Nephron progenitor cell (in vitro differentiated cells): ENCODE measurements at places on chromosomes 3 and 15.
A peak's percentile ranks its signal among the peaks of the same experiment; 100 is the strongest.

DNA sequence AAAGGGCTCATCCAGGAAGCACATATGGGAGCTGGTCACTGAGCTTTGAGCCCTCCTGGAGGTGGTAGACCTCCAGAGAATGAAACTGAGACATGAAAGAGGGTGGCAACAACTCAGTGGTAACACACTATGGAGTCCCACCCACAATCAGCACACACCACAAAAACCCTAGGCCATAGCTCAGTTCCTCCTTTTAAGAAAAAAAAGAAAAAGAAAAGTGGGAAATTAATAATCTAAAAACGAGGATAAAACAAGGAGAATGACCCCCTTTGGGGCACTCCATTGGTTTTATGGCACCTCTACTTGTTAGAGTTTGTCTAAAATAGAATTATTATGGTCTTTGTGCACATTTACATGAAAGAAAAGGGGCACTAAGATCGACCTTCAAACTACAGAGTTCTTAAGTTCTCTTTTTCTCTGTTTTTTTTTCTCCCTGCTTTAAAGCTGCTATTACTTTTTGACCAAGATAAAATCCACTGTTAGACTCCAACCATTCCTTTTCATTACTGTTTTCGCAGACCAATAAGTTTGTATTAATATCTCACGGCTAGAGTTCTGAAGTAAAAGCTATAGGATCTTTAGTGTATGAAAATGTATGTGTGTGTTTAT, 40.2 kb upstream of the ZBTB20 start:
- no peaks in the 10 kb centered on the region for H3K27me3 ChIP-seq
- H3K36me3 ChIP-seq: no peaks in the 10 kb centered on the region
- H3K4me3 ChIP-seq: no peak overlapping the region
- H3K4me1 ChIP-seq: no peaks in the 10 kb centered on the region
- H3K27ac ChIP-seq: no peak overlapping the region

GRCh38 chr15:40045572-40046217, 6.7 kb upstream of the SRP14 start:
- peak overlapping the region; percentile 54 for H3K4me3 ChIP-seq
- no peaks in the 10 kb centered on the region for H3K36me3 ChIP-seq
- peaks cover 87% of the 10 kb centered on the region for H3K4me1 ChIP-seq

DNA sequence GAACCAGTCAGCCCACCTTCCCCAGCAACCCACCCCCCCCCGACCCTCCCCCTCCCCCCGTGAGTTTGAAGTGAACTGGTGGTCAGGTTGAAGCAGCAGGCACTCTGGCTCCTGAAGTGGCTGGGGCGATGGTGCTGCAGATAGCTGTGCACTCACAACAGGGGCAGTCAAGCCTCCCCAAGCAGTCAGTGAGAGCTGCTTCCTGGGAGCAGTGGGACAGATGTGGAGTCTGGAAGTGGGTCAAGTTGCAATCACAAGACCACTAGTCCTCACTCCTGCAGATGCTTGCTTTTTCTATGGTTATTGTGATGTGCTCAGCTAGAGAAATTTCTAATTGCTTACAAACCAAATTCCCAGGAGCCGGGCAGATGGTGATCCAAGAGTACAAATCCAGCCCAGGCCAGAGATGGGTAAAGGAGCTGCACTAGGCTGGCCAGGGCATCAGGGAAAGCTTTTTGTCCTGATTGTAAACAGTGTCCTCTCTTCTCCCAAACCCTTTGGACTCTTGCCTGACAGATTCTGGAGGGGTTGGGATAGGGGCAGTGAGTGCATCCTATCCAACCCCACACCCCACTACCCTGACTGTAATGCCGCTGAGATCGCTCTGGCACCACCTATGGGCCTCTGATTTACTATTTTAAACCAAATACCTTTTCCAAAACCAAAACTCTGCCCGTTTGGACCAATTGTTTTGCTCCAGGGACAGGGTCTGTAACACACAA, 9.8 kb upstream of the CLPX start:
- no peak overlapping the region for H3K27ac ChIP-seq
- H3K4me3 ChIP-seq: no peak overlapping the region
- H3K27me3 ChIP-seq: peaks cover 7% of the 10 kb centered on the region
- H3K36me3 ChIP-seq: no peaks in the 10 kb centered on the region
- DNase-seq: no peak

- DNase-seq: no peak
- H3K4me3 ChIP-seq: no peak overlapping the region
- peaks cover 15% of the 10 kb centered on the region for H3K4me1 ChIP-seq
- H3K27me3 ChIP-seq: no peaks in the 10 kb centered on the region
- peaks cover 28% of the 10 kb centered on the region for H3K36me3 ChIP-seq
These were observed 94.7 kb upstream of the PLXND1 start for GRCh38 chr3:129701161-129701560.

DNA sequence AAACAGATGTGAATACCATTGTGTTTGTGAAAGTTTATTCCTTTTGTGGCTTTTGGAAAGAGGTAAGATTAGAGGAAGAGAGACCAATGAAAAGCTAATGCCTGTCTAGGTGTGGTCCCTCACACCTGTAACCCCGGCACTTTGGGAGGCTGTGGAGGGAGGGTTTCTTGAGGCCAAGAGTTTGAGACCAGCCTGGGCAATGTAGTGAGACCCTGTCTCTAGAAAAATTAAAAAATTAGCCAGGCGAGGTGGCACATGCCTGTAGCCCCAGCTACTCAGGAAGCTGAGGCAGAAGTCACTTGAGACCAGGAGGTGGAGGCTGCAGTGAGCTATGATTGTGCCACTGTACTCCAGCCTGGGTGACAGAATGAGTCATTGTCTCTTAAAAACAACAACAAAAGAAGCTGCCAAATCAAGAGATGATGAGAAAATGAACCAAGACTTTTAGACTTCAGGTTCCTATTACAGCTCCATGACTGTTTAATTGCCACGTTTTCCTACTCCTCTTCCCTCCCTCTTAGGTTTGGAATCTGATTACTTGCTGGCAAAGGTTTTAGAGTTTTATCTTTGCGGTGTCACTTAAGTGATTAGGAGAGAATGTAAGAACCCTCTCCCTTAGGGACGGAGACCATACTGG, 68.7 kb downstream of the CGNL1 start:
- H3K36me3 ChIP-seq: no peaks in the 10 kb centered on the region
- no peak for DNase-seq
- peak overlapping the region; percentile 10 for H3K27ac ChIP-seq
- H3K4me3 ChIP-seq: no peak overlapping the region

- H3K4me3 ChIP-seq: peak overlapping the region; percentile 97
- H3K36me3 ChIP-seq: peaks cover 30% of the 10 kb centered on the region
- H3K27me3 ChIP-seq: peaks cover 5% of the 10 kb centered on the region
- DNase-seq: no peak
- H3K4me1 ChIP-seq: peaks cover 44% of the 10 kb centered on the region
These were observed 33.7 kb upstream of the ZNF445 start for GRCh38 chr3:44511238-44511566.

DNA sequence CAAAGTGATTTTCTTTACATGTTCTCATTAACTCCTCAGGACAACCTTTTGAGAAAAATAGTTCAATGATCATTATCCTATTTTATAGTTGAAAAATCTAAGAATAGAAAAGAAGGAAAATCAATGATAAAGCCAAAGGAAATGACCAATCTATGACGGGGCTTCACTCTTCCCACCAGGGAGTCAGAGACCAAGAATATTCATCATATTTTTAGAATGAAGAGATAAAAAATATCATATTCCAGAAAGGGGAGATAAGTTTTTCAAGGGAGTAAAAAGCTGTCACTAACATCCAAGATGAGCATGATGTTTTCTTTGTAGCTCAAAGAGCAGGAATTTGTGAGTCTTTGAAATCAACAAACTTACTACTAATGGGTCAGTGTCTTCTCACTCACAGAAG, 71.5 kb upstream of the LPP start:
- no peak for DNase-seq
- H3K36me3 ChIP-seq: peaks cover 15% of the 10 kb centered on the region
- H3K27me3 ChIP-seq: peaks cover 2% of the 10 kb centered on the region
- no peak overlapping the region for H3K27ac ChIP-seq
- H3K4me3 ChIP-seq: no peak overlapping the region
- peaks cover 18% of the 10 kb centered on the region for H3K4me1 ChIP-seq

- H3K27ac ChIP-seq: no peak overlapping the region
- no peaks in the 10 kb centered on the region for H3K36me3 ChIP-seq
- DNase-seq: no peak
- no peak overlapping the region for H3K4me3 ChIP-seq
These were observed 8.0 kb downstream of the TMIE start for GRCh38 chr3:46709157-46709654.

GRCh38 chr3:141426404-141427034, 58.2 kb downstream of the ZBTB38 start:
- peaks cover 65% of the 10 kb centered on the region for H3K4me1 ChIP-seq
- peak; percentile 16 for DNase-seq
- peaks cover 11% of the 10 kb centered on the region for H3K36me3 ChIP-seq
- no peaks in the 10 kb centered on the region for H3K27me3 ChIP-seq

GRCh38 chr3:159238646-159239045, 436.8 kb downstream of the MFSD1 start:
- H3K36me3 ChIP-seq: no peaks in the 10 kb centered on the region
- no peak overlapping the region for H3K4me3 ChIP-seq
- H3K4me1 ChIP-seq: no peaks in the 10 kb centered on the region

- no peak for DNase-seq
- H3K27me3 ChIP-seq: peaks cover 75% of the 10 kb centered on the region
- H3K4me1 ChIP-seq: peaks cover 16% of the 10 kb centered on the region
- no peaks in the 10 kb centered on the region for H3K36me3 ChIP-seq
- H3K4me3 ChIP-seq: no peak overlapping the region
- no peak overlapping the region for H3K27ac ChIP-seq
These were observed 3.9 kb downstream of the OXTR start for GRCh38 chr3:8765528-8765927.

DNA sequence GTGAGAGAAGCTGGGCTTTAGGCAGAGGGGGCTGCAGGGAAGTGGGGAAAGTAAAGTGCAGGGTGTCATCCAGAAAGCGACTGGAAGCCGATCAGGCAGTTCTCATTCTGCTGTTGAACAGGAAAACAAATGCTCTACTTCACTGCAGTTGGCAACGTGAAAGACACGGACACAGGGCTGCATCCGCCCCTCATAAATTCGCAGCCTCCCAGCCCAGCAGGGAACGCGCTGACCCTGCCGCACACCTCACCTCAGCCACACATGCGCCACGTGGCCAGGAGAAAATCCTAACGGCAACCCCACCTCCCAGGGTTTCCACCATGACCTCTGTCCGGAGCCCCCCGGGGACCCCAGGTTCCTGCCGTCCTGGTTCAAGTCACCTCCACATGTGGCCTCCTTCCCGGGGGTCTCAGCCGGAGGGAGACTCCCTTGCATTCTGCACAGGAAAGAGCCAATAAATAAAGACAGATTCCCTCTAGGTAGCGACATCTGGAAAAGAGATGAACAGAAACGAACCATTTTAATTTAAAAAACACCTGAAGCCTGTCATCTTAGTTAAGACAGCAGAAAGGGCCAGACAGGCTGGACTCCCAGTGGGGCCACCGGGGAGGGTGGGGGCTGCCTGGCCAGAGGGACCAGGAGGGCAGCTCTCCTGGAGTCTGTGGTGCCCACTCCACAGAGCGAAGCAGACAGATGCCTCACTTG, 118.7 kb downstream of the TMEM266 start:
- peak overlapping the region; percentile 8 for H3K4me3 ChIP-seq
- H3K4me1 ChIP-seq: peaks cover 20% of the 10 kb centered on the region
- H3K27ac ChIP-seq: peak overlapping the region; percentile 75

DNA sequence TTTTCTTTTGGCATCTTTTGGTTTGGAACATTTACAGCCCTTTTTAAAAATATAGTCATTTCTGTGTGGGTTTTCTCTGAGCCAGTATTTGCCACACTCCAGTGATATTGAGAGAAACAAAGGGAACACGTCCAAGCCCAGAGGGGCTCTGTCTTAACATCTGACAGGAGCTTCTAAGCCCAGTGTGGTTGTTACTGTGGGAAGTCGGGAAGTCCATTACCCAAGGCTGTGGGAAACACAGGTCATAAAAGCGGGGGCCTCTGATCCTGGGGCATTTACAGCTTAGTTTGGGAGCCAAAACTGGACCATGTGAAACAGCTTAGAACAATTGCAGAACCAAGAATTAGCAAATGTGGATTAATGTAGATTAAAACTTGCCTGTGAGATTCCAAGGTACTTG, 123.0 kb downstream of the PTPRG start:
- DNase-seq: no peak
- H3K27ac ChIP-seq: peak overlapping the region; percentile 79
- no peaks in the 10 kb centered on the region for H3K36me3 ChIP-seq
- no peak overlapping the region for H3K4me3 ChIP-seq
- H3K27me3 ChIP-seq: no peaks in the 10 kb centered on the region
